Activated T-cell treated with anti-CD3 and anti-CD28 coated beads, Interleukin-2, amount 50 U/mL, for 4 hours (primary cell): ENCODE measurements at places on chromosomes 5 and 9. TPM values are rescaled to one million over a fixed set of nuclear protein-coding genes. Genes with fewer than 3 reads are reported as not detected.

DNA sequence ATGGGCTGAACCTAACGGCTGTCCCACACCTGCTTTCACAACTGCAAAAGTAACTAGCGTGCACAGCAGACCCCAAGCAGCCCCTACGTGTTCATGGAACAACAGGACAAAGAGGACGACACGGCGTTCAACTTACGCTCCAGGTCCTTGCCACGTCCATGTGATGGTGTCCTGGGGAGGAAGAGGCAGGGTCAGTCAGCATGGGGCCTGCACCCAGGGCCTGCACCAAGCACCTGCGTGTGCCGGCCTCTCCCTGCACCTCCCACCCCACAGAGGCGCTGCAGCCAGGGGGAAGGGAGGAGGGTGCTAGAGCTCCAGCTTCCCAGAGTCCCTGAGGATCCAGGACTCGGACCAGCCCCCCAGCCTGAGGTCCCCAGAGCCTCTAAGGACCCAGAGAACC is 35.6 kb upstream of the SLC6A3 start:
- DNase-seq, result no peak

DNA sequence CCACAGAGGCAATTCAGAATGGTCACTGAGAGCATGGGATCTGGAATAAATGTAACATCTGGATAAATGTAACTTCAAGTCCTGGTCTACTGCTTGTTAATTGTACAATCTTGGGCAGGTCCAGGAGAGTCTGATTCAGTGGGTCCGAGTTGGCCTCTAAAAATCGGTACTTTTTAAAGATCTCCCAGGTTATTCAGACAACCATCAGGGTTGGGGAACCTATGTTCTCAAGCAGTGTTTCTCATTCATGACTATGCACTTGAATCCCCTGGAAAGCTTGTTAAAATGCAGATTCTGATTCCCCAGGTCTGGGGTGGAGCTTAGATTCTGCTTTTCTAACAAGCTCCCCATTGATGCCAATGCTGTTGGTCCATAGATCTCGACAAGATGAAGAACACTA is 14.8 kb downstream of the ANXA1 start:
- no peak for DNase-seq

DNA sequence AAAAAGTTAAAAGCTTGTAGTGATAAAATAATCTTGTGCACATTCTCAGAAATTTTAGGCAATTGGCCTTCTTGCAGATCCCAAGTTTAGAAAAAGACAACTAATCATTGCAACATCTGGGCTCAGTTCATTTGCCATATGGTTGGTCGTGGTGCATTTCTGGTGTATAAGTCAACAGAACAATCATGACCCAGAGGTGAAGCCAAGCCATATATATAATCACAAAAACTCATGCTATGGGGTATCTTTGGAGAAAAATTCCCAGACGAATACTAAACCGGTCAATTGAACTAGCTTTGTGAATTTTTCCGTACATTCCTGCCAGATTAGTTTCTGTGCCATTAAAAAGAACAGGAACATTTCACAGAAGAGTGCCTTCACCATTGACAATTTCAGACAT is 50.3 kb downstream of the FYB1 start:
- no peak for DNase-seq

DNA sequence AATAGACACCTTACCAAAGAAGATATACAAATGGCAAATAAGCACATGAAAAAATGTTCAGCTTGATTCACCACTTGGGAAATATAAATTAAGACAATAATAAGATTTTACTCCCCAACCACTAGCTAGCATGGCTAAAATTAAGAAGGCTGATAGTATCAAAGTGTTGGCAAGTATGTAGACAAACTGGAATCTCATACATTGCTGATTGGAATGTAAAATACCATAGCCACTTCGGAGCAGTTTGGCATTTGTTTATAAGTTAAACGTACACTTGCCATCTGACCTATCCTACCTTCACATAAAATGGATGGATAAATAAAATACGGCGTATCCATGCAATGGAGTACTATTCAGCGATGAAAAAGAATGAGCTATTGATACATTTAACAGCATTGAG is 129.2 kb downstream of the ZNF462 start:
- DNase-seq, result no peak

Gene MCC
- 2.9 TPM for total RNA-seq

Gene IL3
- total RNA-seq, result 94.6 TPM

Gene CWC27
- total RNA-seq, result 27.1 TPM

DNA sequence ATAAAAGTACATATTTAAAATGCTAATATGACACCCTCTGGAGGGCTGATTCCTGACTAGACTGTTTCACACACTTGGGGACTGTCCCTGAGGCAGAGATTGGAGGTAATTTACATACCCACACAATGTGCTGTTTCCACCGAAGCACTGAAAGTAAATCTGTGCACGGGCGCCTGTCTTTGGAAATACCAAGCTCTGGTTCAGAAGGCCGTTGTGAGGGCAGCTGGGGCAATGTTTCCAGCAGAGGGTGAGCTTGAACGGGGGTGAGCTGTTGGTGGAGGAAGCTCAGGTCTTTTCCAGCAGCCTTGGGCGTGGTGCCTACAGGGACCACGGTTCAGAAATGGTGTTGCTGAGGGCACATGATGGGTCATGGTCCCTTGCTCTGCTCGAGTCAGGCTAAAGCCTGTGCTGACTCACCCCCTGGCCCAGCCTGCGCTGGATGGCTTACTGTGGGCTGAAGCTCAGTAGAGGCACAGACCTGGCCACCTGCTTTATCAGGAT is 25.8 kb upstream of the HMCN2 start:
- DNase-seq, result peak; percentile 29

DNA sequence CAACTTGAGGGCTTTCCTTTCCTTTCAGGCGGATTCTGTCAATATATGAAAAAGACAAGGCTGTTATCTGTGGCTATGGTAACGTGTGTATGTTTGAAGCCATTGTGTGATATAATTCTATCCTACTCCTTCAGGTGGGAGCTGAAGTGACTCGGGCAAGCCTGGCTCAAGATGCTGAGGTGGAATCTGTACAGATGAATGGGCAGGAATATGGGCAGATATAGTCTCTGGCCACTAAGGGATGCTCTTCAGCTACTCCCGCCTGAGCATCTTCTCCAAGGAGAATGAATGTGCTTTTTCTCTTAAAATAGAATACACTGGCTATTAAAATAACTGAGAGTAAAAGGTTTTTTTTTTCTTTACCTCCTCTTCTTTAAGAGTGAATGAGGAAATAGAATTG is 244.8 kb downstream of the ADGRV1 start:
- no peak for DNase-seq

- DNase-seq, result no peak
Measured at GRCh38 chr5:168598639-168599038, 19.5 kb upstream of the PANK3 start.

Gene UGT3A1
- not detected for total RNA-seq

Gene NKD2
- total RNA-seq, result 0.54 TPM

GRCh38 chr5:131644822-131645221 is 9.8 kb upstream of the RAPGEF6 start:
- DNase-seq, result no peak

- no peak for DNase-seq
Measured at GRCh38 chr5:112293587-112293986, 125.5 kb downstream of the EPB41L4A start.

Gene GIN1
- 6.1 TPM for total RNA-seq

DNA sequence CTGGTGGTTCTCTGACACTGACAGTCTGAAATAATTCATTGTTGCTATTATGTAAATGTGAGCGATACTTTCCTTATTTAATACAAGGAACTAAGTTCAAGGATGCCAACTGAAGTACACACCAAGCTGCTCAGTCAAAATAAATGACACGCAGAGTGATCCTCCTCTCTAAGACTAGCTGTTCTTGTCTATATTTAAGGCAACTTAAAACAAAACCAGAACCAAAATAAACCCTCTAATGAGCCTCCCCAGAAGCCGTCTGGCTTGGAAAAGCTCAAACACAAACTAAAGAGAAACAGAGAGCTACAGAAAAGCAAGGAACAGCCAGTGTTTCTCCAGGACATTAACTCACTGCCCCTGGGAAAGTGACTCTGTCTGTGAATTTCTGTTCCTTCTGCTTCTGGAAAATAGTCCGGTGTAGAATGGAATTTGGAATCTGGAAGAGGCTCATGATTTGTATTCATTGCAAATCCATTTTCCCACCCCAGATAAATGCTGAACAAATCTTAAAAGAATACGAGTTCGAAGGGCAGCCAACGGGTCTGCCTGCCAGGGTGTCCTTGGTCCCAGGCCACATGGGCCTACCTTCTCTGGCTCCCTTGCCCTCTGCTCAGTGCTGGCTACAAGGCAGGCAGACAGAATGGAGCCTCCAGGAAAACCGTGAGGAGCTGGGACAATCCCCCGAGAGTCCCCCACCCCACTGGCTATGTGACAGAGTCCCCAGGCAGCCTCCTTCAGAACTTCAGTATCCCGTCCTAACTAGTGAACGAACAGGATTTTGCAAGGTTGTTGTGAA is 14.8 kb downstream of the GGTA1 start:
- no peak for DNase-seq

- DNase-seq, result no peak
Measured at GRCh38 chr5:2887481-2888348, 136.2 kb upstream of the IRX2 start.

DNA sequence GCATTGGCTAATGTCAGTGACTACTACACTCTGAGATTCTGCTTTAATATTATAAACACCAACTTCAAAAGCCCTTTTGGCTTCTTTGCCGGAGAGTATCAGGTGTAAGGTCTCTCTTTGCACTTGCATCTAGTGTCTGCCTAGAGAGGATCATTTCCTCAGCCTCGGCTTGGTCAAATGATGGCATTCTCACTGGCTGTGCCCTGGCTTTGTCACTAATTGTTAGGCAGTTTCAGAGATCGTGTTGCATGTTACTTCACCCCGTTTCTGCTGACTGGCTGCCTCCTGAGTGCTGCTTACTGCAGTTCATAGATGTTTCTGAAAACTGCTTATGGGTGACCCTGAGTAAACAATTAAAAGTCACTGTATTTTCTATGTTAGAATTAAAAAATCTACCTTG is 48.8 kb downstream of the SLC1A3 start:
- DNase-seq, result no peak
